ENCODE measurements at places on chromosomes 7 and 10.

DNA sequence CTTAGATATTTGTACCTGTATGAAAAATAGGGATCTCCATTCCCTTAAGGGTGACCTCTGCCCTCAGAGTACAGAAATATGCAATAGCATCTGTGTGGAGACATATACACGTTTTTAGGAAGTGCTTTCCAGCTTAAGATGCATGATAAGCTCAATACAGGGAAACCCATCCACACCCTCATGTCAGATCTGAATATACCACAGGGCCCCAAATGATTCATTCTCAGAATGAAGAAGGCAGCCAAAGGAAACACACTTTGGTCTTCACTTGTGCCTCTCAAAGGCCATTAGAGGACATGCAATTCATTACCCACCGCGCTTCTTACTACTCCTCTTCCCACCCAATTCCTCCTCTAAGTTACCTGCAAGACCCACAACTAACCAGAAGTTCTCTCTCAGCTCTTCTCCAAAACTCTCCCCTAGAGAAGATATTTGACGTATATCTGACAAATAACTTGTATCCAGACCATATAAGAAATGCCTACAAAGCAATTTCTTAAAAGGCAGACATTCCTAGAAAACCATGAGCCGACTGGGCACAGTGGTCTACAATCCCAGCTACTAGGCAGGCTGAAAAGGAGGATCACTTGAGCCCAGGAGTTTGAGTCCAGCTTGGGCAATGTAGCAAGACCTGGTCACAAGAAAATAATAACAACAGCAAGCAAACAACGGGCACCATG lies 103.0 kb downstream of the OAT start:
- no peak for DNase-seq

DNA sequence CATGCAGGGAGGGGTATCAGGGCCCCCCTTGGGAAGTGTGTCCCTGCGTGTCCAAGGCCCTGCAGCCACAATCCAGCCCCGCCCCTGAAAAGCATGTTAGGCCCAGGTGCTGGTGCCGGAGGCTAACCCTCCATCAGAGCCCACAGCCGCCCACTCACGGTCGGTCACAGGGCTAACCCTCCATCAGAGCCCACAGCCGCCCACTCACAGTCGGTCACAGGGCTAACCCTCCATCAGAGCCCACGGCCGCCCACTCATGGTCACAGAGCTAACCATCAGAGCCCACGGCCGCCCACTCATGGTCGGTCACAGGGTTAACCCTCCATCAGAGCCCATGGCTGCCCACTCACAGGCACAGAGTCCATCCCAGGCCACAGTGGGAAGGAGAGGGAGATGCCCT lies 426.0 kb downstream of the DNAJB6 start:
- no peak for DNase-seq

DNA sequence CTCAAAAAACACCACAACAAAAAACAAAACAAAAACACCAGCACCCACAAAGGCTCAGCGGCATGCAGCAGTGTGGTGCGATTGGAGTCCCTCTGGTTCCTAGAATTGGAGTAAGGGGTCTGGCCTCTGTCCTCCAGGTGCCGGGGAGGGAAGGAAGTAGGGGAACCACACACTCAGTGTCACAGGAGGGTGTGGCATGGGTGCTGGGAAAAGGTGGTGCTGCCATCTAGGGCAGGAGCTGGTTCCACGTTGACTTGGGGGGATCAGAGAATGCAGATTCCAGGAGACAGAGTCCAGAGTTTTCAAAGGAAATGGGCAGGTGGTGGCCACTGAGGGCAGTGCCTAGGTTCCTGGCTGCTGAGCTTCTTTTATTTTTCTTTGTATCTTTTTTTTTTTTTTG lies 19.8 kb upstream of the WIPI2 start:
- DNase-seq, result no peak

DNA sequence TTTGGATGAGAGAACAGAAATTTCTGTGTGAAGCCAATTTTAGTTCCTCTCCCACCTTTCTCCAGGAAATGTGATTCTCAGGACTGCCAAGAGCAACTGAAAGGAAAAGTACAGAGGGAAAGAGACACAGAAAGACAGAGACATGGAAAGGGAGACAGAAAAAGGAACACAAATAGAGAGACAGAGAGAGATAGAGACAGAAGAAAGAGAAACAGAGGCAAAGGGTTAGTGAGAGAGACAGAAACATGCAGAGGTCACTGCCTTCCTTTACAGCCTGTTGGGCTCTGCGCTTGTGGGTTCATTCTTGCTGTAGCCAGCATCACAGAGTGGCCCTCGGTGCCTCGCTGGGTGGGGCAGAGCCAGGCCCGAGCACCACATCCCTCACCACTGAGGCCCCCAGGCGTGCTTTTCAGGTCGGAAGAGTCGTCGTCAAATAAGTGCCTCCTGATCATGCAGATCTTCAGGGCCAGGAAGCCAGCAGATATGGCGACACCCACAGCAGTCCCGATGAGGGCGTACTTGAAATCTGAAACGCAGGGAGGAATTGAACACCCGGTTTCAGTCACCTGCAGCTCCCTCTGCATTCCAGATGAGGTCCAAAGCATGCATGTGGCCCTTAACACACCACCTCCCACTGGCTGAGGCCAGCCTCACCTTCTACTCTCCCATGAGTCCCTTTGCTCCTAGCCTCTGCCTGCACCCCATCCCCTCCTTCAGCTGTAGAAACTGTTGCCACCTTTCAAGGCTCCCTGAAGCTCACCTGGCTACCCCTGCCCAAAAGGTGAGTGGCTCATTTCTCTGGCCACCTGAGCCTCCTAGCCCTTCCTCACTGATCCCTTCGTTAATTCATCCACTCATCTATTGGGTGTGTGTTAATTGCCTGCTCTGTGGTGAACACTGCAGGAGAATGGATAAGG lies 21.4 kb downstream of the TMEM273 start:
- DNase-seq, result no peak

DNA sequence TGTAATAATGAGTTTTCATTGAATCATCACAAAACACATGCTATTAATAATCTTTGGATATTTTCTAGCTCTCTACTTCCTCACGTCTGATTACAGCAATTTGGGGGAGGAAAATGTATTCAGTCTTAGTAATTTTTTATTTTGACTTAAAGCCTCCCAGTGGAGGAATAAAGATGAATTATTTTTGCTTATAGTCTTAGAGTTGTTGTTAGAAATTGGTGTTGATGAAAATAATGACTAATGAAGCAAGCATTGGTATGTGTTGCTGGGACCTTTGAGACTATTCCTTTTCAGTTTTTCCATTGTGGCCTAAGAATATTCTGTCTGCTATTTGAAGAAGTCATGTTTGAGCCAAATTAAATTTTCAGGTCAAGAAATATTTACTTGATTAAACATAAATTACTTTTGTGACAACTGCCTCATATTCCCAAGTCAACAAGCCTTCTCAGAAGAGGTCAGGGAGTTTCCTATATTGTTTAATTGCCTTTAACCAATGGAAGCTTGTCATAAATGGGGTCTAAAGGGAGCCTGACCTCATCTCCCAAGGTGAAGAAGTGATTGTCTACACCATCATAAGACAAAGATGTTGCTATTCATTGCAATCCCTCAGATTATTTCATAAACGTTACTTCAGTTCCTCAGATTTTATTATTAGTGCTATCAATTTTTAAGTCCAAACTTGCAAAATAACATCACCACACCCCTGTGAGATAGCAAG lies 90.0 kb downstream of the ST7 start:
- no peak for DNase-seq

DNA sequence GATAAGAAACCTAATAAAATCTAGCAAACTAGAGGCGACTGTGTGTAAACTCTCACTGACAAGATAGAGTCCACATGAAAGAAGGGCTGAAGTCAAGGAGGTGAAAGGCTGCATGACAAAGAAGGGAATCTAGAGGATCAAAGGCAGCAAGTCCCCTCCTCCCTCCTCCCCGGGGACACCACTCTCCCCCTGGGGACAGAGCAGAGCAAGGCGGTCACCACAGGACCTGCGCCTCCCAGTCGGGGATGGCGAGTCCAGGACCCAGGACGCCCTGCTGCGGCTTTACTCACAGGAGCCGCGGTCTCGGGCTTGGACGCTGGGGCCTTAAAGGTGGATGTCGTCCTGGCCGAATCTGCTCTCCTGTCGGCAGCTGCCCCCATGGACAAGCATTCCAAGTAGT lies 22.4 kb downstream of the BRI3 start:
- DNase-seq, result no peak

DNA sequence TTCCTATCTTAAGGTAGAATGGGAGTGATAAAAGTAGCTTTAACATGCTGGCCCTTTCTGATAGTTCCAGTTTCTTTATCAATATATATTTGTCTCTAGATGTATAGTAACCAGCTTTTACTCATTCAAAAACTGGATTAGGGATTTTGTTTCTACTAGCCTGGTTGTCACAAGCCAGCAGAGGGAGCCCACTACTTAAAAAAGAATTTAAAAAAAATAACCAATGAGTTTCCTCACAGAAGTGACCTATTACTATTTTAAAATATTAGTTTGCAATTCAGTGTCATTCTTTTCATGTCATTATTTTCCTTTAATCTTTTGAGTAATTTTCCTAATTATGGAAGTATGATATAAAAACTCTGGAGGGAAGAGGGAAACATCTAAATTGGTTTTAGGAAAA lies 142.1 kb downstream of the PHTF2 start:
- DNase-seq, result peak; percentile 50

DNA sequence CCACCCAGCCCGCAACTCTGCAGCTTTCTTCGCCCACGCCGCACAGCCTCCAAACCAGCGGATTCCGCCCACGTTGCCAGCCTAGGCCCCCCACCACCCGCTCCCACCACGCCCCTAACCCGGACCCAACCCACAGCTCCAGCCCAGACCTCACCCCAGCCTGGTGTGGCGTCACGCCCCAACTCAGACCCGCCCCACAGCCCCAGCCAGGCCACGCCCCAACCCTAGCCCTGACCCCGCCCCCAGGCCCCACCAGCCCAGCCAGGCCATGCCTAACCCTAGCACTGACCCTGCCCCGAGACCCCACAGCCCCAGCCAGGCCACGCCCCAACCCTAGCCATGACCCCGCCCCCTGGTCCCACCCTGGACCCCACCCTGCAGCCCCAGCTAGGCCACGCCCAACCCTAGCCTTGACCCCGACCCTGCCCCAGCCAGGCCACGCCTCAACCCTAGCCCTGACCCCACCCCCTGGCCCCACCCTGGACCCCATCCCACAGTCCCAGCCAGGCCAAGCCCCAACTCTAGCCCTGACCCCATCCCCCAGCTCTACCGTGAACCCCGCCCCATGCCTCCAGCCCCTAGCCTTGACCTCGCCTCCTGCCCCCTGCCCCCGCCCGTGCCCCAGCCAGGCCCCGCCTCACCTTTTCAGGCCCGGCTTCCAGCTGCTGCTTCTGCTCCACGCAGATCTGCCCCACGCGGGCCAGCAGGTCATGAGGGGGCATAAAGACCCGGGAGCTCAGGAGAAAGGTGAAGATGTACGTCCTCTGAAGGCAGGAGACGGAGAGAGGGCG lies 64.0 kb downstream of the RASGEF1A start:
- no peak for DNase-seq

DNA sequence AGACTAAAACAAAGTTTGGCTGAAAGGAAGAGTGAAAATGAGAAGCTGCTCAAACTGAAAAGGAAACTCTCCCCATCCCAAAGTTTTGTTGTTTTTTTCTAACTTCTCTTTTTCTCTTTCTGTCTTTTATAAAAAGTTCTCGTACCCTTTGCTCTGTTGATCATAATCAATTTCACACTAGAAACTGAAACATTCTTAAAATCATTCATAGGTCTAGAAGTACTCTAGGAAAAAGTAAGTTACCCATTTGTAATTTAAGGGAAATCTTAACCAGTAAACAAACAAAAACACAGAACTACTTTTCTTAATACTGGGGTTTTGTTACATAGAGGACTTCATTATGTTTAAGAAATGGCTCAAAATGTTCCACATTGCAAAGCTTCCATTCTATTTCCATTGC lies 339.8 kb downstream of the SEMA3D start:
- no peak for DNase-seq

DNA sequence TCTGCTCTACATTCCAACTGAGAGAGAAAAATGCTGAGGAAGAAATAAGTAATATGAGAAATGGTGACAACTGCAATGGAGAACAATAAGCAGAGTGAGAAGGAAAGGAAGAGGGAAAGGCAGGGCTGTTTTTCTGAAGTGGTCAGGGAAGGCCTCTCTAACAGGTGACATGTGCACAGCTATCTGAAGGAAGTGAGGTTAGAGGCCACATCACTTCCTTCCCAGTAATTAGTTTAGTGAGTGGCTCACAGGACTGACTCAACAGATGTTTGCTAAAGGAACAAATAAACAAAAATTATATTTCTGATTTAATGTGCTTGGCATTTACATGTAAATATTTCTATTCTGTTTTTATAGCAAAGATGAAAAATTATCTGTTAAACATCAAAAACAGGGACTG lies 77.9 kb downstream of the ARHGAP21 start:
- DNase-seq, result peak; percentile 68

- DNase-seq, result no peak
Measured at GRCh38 chr10:8453587-8453986, 399.1 kb downstream of the GATA3 start.

DNA sequence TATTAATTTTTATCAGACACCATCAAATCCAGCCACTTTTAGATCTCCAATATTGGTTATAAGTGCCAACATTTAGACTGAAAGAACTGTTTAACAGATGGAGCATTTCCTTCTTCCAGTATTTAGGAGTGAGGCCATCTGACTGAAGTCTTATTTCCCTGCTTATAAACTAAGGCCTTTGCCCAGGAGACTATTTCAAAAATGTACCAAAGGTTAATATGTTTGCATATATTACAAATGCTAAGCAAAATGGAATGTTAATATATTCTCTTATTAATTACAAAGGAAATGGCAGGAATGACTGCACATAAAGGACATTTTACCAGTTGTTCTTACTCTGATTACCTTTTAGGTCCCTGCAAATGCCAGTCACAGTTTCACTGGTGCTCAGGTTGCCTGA lies 238.9 kb upstream of the PLXNA4 start:
- no peak for DNase-seq

- DNase-seq, result no peak
Measured at GRCh38 chr7:29620556-29620930, 56.9 kb downstream of the PRR15 start.
